HT-29 (cell line): ENCODE measurements at places on chromosomes 2 and 18.

DNA sequence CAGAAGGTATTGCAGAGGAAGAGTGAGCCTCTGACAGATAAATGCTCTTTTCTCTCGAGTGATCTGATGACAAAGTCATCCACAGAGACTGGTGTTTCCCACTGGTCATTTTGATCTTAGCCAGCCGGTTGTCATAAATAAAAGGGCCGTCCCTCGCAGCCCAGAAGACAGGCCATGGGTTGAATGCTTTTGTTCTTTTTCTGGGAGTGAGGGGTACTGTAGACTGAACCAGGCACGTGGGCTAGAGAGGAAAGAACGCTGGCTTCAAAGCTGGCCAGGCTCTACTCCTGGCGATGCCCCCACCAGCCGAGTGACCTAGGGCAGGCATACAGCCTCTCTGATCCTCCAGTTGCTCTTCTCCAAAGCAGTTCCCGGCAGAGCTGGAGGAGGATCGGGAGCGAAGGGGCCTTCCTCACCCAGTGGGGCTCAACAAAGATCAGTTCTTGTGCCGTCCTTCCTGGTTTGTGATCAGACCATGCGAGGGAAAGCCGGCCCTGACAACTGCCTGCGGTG, 193.5 kb downstream of the INHBB start:
- DNase-seq, result no peak

DNA sequence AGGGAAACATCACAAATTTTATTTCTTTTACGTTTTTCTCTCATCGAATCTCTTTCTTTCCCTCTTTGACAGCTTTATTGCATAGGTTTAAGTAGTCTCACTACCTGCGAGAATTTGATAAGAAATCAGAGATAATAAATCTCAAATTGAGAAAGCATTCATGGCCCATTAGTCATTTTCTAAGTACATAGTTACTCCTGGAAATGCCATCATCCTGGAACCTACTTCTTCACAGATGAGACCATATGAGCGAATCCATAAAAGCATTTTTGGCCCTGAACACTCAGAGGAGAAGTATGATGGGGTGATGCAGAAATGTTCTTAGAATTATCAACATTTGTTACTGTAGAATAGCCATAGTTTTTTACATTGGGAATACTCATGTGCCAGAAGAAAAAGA, 138.0 kb upstream of the ARHGAP28 start:
- DNase-seq, result no peak

GRCh38 chr2:8447610-8448221, 234.1 kb upstream of the ID2 start:
- DNase-seq, result no peak

- no peak for DNase-seq
These were observed 90.3 kb downstream of the RTP5 start for GRCh38 chr2:241959751-241960269.

DNA sequence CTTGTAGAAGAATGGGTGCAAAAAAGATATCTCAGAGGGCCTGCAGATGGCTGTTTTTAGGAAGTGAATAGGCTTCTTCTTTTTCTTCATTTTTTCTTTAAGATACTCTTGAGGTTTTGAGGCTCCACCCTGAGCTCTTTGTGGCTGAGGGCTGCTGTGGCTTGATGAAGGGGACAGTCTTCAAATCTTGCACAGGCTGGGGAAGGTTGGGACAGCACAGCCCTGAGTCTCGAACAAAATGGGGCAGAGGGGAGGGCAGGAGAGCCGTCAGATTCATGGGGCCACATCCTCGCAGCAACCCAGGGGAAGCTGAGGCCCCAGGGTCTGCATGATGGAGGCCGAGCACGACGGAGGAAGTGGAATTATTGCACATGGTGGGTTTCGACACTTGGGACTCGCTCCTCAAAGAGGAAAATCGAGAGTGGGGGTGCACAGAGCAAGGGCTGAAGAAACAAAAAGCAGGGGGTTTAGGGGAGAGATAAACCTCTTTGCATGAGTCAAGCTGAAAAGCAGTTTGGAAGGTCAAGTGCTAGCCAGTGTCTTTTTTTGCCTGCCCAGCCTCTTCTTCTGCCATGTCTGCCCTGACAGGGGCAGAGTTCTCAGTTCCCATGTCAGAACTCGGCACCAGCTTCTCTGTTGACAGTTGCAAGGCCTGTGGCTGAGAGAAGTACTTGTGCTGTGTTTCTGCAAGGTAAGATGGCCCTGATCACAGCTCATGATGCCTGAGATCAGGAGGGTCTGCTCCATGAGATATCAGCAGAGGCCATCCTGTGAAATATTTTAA, 19.5 kb downstream of the INPP4A start:
- DNase-seq, result no peak

GRCh38 chr2:85430752-85431569, 12.4 kb downstream of the SH2D6 start:
- no peak for DNase-seq

- no peak for DNase-seq
These were observed 17.5 kb upstream of the ILKAP start for GRCh38 chr2:238220892-238221521.

DNA sequence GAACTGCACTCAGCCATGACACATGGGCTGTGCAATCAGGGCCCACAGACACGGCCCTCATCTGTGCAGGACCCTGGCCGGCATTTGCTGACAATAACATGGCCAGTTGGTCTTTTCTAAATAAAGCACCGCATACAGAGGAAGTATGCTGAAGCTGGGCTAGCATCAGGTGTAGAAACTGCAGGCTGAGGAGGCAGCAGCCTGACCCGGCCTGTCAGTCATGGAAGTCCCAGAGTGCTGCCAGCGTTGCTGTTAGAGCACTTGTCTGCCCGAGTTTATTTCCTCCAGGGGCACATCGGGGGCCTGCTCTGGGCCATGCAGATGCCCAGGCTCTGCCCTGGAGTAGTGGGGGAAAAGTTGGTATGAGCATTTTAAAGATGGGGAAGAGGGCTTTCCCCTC, 4.1 kb upstream of the PTPN18 start:
- DNase-seq, result no peak

GRCh38 chr2:76247006-76247405, 536.3 kb upstream of the GCFC2 start:
- no peak for DNase-seq

- DNase-seq, result no peak
These were observed 103.4 kb upstream of the MSH2 start for GRCh38 chr2:47299555-47299954.

- DNase-seq, result no peak
These were observed 331.3 kb downstream of the SS18 start for GRCh38 chr18:25759111-25759510.

GRCh38 chr2:153872311-153873051, 759 bp downstream of the GALNT13 start:
- DNase-seq, result no peak

DNA sequence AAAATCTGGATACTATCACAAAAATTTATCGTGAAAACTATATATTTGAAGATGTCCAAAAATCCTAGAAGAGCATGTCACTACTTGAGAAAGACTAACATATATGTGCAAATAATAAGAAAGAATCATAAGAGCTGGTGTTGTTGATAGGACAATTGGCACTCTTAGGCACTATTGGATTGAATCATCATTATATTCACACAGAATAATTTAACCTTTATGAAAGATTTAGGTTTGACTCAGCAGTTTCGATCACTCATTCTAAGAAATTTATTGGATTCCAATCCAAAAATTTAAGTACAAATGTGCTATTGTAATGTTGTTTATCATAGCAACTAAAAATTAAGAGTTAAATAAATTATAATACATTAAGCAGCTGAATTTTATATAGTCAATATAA, 503.6 kb downstream of the SPAG16 start:
- no peak for DNase-seq

DNA sequence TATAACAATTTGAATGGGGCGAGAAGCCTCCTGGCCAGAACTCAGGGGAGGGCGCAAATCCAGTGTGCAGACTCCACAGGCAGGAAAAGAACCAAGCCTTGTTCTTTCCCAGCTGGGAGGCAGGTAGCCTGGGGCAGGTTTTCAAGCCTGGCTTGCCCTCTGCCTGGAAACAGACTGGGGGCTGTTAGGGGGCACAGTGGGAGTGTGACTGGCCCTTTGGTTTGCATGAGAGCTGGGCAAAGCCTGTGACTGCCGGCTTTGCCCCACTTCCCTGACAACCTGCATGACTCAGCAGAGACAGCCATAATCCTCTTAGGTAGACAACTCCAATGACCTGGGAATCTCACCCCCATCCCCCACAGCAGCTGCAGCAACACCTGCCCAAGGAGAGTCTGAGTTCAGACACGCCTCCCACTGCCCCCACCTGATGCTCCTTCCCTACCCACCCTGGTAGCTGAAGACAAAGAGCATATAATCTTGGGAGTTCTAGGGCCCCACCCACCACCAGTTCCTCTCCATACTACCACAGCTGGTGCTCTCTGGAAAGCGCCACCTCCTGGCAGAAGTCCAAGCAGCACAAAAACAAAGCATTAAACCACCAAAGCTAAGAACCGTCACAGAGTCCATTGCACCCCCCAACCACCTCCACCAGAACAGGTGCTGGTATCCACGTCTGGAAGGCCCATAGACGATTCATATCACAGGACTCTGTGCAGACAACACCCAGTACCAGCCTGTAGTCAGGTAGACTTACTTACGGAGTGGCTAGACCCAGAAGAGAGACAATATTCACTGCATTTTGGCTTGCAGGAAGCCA, 402.5 kb downstream of the STK39 start:
- peak; percentile 62 for DNase-seq

- no peak for DNase-seq
These were observed 201.0 kb upstream of the RBMS1 start for GRCh38 chr2:160694631-160695030.

DNA sequence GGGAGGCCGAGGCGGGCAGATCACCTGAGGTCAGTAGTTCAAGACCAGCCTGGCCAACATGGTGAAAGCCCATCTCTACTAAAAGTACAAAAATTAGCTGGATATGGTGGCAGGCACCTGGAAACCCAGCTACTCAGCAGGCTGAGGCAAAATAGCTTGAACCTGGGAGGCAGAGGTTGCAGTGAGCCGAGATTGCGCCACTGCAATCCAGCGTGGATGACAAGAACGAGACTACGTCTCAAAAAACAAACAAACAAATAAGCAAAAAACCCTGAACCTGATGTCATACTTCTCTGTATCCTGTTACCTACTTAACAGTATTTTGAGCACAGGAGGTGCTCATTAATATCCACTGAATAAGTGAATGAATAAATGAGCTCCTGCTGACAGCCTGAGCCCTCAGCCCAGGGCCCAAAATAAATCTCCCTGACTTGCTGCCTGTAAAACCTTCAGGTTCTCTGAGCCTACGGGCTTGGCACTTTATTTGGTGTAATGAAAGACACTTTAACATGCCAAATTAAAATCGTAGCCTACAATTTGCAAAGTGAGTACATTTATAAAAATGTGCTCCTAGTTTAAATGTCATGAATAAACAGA, 215.1 kb downstream of the ZNF385B start:
- DNase-seq, result no peak

DNA sequence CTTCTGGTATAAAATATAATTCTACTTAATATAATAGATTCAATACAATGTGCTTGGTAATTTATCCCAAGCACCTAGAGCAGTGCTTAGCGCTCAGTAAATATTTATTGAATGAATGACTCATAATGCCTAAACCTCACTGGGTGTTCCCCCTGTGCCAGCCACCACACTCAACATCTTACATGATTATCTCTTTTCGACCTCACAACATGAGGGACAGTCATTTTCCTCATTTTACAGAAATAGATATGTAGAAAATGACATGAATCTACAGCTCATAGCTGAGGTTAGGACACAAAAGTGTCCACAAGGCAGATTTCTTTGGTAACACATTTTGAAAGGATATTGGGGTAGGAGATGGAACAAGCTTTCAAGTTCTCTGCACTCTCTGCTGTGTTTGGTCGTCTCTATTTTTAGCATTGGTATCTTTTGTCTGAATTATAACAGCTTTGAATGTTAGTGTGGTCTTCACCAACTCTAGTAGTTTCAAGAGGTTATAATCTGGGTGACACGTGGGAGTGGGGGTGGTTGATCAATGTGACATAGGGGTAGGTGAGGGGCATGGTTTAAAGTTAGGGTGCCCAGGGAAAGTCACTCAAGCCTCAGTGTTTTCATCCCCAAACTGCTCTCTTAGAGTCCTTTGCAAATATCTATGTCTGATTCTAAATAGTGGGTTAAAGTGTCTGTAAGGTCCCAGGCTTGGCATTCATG, 9.8 kb downstream of the MYOM1 start:
- peak; percentile 72 for DNase-seq

DNA sequence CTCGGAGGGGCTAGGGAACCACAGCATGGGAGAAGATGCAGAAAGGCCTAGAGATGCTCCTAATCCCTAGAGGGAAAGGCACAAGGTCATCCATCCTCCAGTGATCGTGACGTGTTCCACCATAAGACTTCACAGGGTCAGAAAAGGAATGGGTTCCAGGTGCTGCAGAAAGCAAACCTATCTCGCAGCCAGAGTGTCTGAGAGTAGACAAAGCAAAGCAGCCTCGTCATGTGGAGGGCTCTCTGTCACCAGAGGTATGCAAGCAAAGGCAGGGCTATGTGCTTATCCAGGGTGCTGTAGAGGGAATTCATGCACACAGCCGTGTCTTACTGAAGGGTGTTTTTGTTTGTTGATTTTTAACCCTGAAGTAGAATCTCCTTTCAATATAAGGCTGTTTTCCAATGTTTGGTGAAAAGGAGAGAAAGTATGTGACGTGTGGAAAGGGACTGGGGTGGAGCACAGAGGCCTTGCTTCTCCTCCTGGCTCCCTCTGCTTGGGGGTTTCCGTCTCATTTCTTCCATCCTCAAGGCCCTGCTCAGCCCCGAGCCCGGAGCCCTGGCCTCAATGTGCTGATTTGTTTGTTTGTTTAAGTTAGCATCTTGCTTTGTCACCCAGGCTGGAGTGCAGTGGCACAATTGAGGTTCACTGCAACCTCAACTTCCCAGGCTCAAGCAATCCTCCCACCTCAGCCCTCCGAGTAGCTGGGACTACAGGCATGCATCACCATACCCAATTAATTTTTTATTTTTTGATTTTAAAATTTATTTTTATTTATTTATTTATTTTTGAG, 3.0 kb downstream of the GPR55 start:
- DNase-seq, result no peak

- DNase-seq, result no peak
These were observed 179.6 kb downstream of the NCK2 start for GRCh38 chr2:105924271-105924670.

DNA sequence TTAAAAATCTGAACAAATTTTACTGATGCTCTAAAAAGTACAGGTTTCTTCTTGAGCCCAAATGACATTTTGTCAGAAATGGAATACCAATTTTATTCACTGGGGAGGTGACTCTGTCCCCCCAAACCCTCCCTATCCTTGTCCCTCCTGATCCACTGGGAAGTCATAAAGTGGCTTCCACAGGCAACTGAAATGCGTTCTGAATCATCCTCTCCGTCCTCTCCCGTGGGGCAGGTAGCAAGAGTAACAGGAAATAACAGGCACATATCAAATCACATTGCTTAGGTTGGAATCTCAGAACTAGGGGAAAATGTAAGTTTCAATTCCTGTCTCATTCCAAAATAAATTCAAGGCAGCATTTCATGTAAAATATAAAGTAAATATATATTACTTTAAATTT, 44.5 kb downstream of the MYL12B start:
- DNase-seq, result no peak

GRCh38 chr18:35099911-35100310, 58.7 kb downstream of the MAPRE2 start:
- DNase-seq, result no peak

- DNase-seq, result no peak
These were observed 208.4 kb downstream of the DYSF start for GRCh38 chr2:71661782-71662181.

GRCh38 chr18:23412351-23412964, 40.6 kb upstream of the RIOK3 start:
- DNase-seq, result no peak
